ENCODE measurements at places on chromosomes 16 and 17.

DNA sequence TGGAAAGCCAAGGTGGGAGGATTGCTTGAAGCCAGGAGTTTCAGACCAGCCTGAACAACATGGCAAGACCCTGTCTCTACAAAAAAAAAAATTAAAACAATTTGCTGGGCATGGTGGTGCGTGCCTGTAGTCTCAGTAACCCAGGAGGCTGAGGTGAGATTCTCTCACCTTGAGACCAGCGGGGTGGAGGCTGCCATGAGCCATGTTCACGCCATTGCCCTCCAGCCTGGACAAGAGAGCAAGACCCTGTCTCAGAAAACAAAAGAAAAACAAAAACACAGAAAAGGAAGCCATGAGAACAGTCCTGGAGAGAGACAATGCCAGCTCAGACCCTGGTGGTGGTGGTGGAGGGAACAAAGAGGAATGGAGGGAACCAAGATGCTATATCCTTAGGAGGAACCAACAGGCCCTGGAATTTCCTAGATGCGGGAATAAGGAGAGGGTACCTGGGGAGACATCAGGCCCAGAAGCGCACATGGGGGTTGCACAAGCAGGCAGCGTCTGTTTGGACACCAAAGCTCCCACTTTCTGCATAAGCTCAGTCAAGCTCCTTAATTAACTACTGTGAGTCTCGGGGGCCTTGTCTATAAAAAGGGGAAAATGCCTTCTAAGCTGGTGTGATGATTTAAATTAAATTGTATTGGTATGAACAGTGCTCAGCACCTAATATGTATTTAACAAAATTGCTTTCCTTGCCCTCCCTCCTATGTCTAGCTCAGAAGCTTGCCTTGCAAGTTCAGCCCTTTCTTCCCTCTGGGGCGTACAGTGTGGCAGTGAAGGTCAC lies 143.8 kb downstream of the CCT6B start:
- no peaks in the 10 kb centered on the region for H3K36me3 ChIP-seq
- H3K27ac ChIP-seq, result no peak overlapping the region
- no peak for DNase-seq

DNA sequence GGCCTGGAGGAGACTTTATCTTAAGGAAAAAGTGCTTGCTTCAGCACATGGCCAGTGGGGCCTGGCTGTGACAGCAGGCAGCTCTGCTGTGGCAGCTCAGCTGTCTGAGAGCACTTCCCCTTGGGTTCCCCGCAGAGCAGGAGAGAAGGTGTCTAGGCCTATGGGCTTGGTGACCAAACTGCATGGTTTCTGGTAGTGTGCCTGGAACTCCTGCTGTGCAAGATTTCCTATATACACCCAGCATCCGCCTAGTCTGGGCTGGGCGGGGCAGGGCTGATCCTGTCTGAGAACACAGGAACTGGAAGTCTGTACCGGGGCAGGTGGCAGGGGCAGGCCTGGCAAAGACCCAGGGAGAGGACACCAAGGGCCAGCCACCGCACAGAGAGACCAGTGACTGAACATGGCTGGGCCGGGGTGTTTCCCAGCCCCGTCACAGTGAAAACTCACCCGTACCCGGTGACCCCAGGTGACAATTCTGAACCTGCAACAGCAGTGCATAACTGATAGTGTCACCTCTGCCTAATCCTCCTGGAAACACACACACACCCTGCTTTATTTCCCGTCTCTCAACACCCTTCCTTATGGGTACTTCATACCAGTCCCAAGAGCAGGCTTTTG lies 39.3 kb downstream of the CHD9 start:
- no peak overlapping the region for H3K27ac ChIP-seq
- no peaks in the 10 kb centered on the region for H3K36me3 ChIP-seq
- DNase-seq, result no peak
- no peaks in the 10 kb centered on the region for H3K27me3 ChIP-seq
- H3K4me1 ChIP-seq, result peaks cover 53% of the 10 kb centered on the region

- no peaks in the 10 kb centered on the region for H3K27me3 ChIP-seq
- peaks cover 34% of the 10 kb centered on the region for H3K4me1 ChIP-seq
- no peak overlapping the region for H3K4me3 ChIP-seq
- H3K36me3 ChIP-seq, result peaks cover 41% of the 10 kb centered on the region
- no peak for DNase-seq
- H3K27ac ChIP-seq, result no peak overlapping the region
Measured at GRCh38 chr16:89536886-89537548, 23.5 kb upstream of the RPL13 start.

GRCh38 chr16:3214904-3215600 lies 19.9 kb downstream of the ZNF200 start:
- peak overlapping the region; percentile 79 for H3K27ac ChIP-seq
- no peak overlapping the region for H3K4me3 ChIP-seq
- H3K27me3 ChIP-seq, result no peaks in the 10 kb centered on the region

- DNase-seq, result no peak
- no peaks in the 10 kb centered on the region for H3K27me3 ChIP-seq
- no peak overlapping the region for H3K27ac ChIP-seq
- peaks cover 91% of the 10 kb centered on the region for H3K36me3 ChIP-seq
- H3K4me1 ChIP-seq, result no peaks in the 10 kb centered on the region
Measured at GRCh38 chr17:4544135-4544950, 10.8 kb downstream of the MYBBP1A start.

GRCh38 chr16:82031116-82032084 lies 3.7 kb upstream of the HSD17B2 start:
- peaks cover 7% of the 10 kb centered on the region for H3K27me3 ChIP-seq
- peak; percentile 39 for DNase-seq
- no peaks in the 10 kb centered on the region for H3K4me1 ChIP-seq
- no peaks in the 10 kb centered on the region for H3K36me3 ChIP-seq
- no peak overlapping the region for H3K4me3 ChIP-seq
- H3K27ac ChIP-seq, result no peak overlapping the region

DNA sequence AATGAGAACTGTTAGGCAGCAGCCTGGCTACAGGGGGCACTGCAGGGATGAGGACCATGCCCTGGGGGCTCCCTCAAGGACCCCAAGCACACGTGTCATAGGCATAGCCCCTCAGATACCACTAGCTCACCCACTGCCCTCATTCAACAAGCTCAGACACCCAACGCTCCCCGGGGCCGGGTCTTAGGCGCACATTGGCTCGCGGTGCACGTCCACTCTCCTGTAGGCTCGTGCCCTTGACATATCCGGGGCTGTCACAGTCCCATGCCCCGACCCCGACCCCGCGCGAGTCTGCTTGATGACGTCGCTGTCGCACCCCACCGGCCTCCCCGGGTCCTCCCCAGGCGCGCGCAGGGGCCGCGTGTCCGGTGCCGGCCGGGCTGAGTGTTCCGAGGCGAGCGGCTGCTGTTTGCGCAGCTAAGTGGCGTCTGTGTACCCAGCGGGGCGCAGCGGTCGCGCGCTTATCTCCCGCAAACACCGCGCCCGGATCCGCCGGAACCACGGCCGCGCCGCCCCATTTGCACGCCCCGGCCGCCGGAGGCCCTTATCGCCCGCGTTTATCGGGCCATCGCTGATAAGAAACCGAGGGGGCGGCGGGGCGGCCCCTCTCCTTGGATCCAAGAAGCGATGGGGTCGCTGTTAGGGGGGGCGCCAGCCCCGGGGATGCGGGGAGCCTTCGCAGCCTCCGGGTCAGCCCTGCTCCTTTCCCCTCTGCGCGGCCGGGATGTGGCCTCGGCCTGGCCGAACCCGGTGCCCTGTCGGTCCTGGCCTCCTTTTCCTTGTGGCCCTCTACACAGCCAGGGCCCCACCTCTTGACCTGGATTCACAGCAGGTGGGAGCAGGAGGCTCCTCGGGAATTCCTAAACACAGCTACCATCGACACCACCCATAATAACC lies 20.7 kb upstream of the NAGS start:
- H3K4me1 ChIP-seq, result peaks cover 15% of the 10 kb centered on the region
- no peak overlapping the region for H3K27ac ChIP-seq
- H3K36me3 ChIP-seq, result no peaks in the 10 kb centered on the region
- peaks cover 63% of the 10 kb centered on the region for H3K27me3 ChIP-seq

- peaks cover 87% of the 10 kb centered on the region for H3K4me1 ChIP-seq
- H3K27ac ChIP-seq, result peak overlapping the region; percentile 99
- H3K4me3 ChIP-seq, result peak overlapping the region; percentile 86
- H3K27me3 ChIP-seq, result no peaks in the 10 kb centered on the region
- H3K36me3 ChIP-seq, result peaks cover 30% of the 10 kb centered on the region
Measured at GRCh38 chr17:8153957-8154607, 1.9 kb upstream of the PER1 start.

GRCh38 chr16:57619606-57620334 lies 8.7 kb upstream of the ADGRG1 start:
- H3K36me3 ChIP-seq, result no peaks in the 10 kb centered on the region
- H3K4me1 ChIP-seq, result no peaks in the 10 kb centered on the region
- no peak overlapping the region for H3K27ac ChIP-seq
- peak; percentile 17 for DNase-seq

GRCh38 chr17:34012709-34013375 lies 242.2 kb upstream of the CCL2 start:
- H3K27ac ChIP-seq, result no peak overlapping the region
- H3K4me1 ChIP-seq, result no peaks in the 10 kb centered on the region
- no peak for DNase-seq
- peaks cover 2% of the 10 kb centered on the region for H3K27me3 ChIP-seq

DNA sequence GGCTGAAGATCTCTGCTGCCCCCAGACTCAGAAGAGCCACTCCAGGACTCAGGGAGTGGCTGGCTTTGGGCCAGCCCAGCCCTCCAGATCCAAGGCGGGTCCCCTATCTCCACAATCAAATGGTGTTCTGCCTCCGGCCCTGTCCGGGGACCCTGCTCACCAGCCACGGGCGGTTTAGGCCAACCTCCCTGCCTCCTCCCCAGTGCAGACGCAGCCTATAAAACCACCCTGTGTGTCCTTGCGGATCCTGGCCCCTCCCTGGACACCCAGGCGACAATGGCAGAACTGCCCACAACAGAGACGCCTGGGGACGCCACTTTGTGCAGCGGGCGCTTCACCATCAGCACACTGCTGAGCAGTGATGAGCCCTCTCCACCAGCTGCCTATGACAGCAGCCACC lies at the start of gene SLC12A3:
Gene SLC12A3, plus strand, starts transcription at position 248 of the 400 bp plus-strand sequence. Its CDS starts 29 bp downstream, at position 277.
- H3K4me3 ChIP-seq, result no peak within 1 kb of the TSS
- no peak within 1 kb of the TSS for H3K27ac ChIP-seq
- H3K36me3 ChIP-seq, result no peaks in the 10 kb centered on the region
- DNase-seq, result no peak
- no peaks in the 10 kb centered on the region for H3K27me3 ChIP-seq

DNA sequence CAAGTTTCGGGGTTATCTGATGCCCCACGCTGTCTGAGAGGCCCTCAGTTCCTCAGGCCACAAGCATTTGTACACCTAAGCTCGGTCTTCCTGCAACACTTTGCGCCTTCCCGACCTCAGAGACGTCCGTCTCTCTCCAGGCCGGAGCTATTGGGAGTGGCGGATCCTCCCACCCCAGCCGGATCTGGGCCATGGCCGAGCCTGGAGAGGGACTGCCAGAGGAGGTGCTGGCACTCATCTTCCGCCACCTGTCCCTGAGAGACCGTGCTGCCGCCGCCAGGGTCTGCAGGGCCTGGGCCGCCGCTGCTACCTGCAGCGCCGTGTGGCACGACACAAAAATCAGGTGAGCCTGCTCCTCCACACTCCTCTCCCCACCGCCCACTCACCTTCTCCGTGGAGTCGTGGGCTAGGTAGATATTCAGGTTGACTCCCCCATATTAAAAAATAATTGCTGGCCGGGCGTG lies 1.9 kb downstream of the FBXL8 start:
- H3K27ac ChIP-seq, result no peak overlapping the region
- peaks cover 49% of the 10 kb centered on the region for H3K27me3 ChIP-seq
- H3K4me1 ChIP-seq, result peaks cover 84% of the 10 kb centered on the region
- H3K4me3 ChIP-seq, result peak overlapping the region; percentile 100
- H3K36me3 ChIP-seq, result no peaks in the 10 kb centered on the region

- H3K36me3 ChIP-seq, result peaks cover 12% of the 10 kb centered on the region
- peak overlapping the region; percentile 47 for H3K27ac ChIP-seq
- H3K4me1 ChIP-seq, result peaks cover 88% of the 10 kb centered on the region
Measured at GRCh38 chr17:32491371-32492263, 4.8 kb downstream of the CDK5R1 start.

Measured in CD4-positive, alpha-beta T cell (primary cell).